ENCODE measurements at places on chromosomes 4 and X.

- peak; percentile 49 for DNase-seq
Measured at GRCh38 chrX:119488749-119489148, 20.5 kb downstream of the SLC25A5 start.

GRCh38 chrX:48573690-48574269, 504 bp upstream of the RBM3 start:
- no peak for DNase-seq

GRCh38 chrX:72273718-72274117, 3.3 kb downstream of the RPS4X start:
- no peak for DNase-seq

- DNase-seq, result no peak
Measured at GRCh38 chr4:173243917-173244658, 75.5 kb downstream of the GALNT7 start.

DNA sequence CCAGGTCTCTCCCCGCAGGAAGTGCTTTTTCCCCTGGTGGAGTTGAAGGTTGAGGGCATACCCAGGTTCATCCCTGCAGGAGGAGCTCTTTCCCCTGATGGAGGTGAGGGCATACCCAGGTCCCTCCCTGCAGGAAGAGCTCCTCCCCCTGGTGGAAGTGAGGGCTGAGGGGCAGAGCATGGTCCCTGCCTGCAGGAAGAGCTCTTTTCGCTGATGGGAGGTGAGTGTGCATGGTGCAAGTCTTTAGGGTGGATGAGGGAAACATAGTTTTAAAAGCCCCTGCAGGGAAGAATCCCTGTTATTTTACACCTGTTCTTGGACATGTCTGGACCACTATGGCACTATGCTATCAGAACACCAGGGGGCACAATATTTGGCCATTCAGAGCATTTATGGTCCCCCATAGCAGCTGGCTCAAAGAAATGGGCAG, 43.7 kb upstream of the PUDP start:
- DNase-seq, result no peak

DNA sequence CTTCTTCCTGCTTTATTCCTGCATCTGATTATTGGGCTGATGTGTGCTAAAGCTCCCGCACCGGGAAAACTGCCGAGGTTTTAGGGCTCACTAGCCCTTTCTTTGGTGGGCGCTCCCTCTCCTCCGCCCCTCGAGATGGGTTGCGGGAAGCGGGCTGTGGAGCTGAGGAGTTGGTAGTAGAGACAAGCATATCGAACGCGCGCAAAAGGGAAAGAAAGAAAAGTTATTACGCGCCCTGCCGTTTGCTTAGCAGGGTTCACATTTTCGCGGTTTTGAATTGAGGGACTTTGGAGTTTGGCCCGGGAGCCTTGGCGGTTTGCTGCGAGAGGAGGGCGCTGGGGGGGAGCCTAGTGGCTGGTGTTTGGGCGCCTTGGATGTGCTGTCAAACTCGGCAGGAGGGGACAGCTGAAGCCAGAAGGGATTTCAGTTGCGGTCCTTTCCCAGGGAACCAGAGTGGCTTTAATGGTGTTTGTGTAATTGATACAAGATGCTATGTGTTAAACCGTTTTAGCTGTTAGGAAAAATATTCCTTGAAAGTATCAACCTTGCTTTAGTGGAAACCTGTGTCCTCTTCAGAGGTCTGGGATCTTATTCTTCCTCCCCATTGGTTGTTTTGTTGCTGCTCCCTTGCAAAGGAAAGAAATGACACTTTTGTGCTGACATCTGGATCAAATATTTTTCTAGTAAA, 1.1 kb downstream of the GAB1 start:
- DNase-seq, result peak; percentile 59

GRCh38 chr4:3412257-3413020, 29.3 kb upstream of the HGFAC start:
- DNase-seq, result no peak

GRCh38 chr4:8315435-8316250, 46.1 kb downstream of the HTRA3 start:
- peak; percentile 79 for DNase-seq

- DNase-seq, result peak; percentile 10
Measured at GRCh38 chrX:118727686-118728339, 407 bp downstream of the IL13RA1 start.

GRCh38 chrX:150536455-150537116, 31.8 kb upstream of the MTM1 start:
- no peak for DNase-seq

GRCh38 chr4:145644699-145645098, 25.5 kb downstream of the MMAA start:
- DNase-seq, result no peak

GRCh38 chrX:102859550-102859871, 77.6 kb upstream of the RAB40AL start:
- no peak for DNase-seq

- peak; percentile 14 for DNase-seq
Measured at GRCh38 chr4:53365121-53365485, 758 bp downstream of the SCFD2 start.

- DNase-seq, result peak; percentile 5
Measured at GRCh38 chr4:113673450-113673849, 88.1 kb downstream of the CAMK2D start.

DNA sequence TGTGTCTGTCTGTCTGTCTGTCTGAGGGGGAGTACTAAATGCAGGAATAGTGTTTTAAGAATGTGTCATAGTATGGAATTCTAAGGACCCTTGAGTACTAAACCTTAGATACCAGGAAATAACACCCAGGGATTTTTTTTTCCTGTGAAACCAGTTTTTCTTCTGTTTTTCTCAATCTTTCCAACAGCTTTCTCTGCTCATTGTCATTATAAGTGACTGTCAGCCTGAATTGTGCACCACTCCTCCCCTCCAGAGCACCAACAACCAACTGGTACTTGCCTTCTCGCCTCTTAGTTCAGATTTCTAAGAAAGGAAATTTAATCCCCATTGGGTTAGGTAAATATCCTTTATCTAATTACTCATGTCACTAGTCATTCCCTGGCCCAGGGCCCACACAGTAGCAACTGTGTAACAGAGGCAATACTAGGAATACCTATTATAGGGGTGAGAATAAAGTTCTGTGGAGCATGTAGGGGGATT, 320.6 kb downstream of the ADGRL3 start:
- DNase-seq, result no peak

GRCh38 chr4:98710831-98711230, 52.4 kb upstream of the TSPAN5 start:
- no peak for DNase-seq

GRCh38 chr4:105662935-105663675, 45.4 kb downstream of the INTS12 start:
- no peak for DNase-seq

- no peak for DNase-seq
Measured at GRCh38 chr4:3248811-3249661, at the start of gene MSANTD1. TSS of gene MSANTD1 (plus strand) at chr4:3249159. CDS start at chr4:3249223, 64 bp downstream.

- no peak for DNase-seq
Measured at GRCh38 chr4:138217567-138217966, 24.6 kb downstream of the SLC7A11 start.

GRCh38 chr4:76449833-76450232, 14.8 kb downstream of the SHROOM3 start:
- no peak for DNase-seq

- peak; percentile 83 for DNase-seq
Measured at GRCh38 chr4:55546756-55547465, at the start of gene CLOCK. TSS of gene CLOCK (minus strand) at chr4:55546909. CDS start at chr4:55482785, 64,124 bp downstream.

- no peak for DNase-seq
Measured at GRCh38 chr4:55637272-55637820, 1.2 kb upstream of the NMU start.

- peak; percentile 94 for DNase-seq
Measured at GRCh38 chr4:73222466-73223257, 35.9 kb downstream of the ANKRD17 start.

DNA sequence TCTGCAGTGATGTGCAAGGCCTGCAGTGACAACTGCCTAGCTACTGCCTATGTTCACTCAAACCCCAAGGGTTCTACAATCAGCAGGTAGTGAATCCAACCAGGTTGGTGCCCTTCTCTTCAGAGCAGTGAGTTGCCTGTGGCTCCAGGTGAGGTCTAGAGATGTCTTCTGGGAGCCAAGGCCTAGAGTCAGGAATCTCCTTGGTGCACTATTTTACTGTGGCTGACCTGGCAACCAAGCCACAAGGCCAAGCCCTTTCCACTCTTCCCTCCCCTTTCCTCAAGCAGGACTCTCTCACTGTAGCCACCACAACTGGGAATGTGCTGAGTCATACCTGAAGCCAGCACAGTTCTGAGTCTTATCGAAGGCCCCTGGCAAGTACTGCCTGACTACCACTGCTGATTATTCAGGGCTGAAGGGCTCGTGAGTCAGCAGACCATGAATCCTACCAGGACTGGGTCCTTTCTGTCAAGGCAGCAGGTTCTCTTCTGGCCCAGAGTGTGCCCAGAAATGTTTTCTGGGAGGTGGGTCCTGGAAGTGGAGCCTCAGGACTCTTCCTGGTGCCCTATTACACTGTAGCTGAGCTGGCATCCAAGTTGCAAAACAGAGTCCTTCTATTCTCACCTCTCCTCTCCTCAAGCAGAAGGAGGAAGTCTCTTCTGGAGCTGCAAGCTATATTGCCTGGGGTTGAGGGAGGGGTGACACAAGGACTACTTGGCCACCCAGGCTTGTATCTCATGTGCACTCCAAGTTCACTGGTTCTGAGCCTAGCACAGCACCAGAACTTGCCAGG, 111.6 kb downstream of the BTC start:
- DNase-seq, result peak; percentile 95

- DNase-seq, result peak; percentile 20
Measured at GRCh38 chr4:145868637-145869409, 69.8 kb downstream of the ZNF827 start.

- no peak for DNase-seq
Measured at GRCh38 chrX:97344724-97345123, 461.0 kb downstream of the RPA4 start.

DNA sequence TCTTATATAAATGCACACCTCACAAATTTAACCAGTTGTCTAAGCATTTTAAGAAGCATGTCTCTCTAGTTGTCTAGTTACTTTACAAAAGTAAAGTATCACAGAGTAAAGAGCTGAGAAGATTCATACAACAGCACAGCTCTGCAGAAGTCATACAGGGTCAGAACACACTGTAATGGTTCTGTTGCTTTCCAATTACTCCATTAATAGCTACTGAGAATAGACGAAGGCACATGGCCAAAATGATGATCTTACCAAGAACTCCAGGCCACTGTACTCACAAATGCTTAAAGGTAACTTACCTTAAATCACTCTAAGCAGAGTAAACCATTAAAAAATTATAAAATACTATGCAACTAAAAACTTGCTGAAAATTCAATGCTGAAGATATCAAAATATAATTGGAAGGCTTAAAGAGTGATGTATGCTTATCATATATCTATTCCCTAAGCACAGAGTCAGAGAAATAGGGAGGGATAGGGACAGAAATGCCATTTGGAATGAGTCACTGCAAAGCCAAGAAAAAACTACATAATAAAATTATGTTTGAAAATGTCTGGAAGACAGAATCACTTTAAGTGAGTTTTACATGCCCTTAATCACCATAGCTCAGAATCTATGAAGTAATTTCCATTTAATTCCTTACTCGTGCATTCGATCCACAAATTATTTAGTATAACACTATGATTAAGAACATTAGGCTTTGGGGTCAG, 71.0 kb downstream of the DDX60L start:
- DNase-seq, result peak; percentile 7

DNA sequence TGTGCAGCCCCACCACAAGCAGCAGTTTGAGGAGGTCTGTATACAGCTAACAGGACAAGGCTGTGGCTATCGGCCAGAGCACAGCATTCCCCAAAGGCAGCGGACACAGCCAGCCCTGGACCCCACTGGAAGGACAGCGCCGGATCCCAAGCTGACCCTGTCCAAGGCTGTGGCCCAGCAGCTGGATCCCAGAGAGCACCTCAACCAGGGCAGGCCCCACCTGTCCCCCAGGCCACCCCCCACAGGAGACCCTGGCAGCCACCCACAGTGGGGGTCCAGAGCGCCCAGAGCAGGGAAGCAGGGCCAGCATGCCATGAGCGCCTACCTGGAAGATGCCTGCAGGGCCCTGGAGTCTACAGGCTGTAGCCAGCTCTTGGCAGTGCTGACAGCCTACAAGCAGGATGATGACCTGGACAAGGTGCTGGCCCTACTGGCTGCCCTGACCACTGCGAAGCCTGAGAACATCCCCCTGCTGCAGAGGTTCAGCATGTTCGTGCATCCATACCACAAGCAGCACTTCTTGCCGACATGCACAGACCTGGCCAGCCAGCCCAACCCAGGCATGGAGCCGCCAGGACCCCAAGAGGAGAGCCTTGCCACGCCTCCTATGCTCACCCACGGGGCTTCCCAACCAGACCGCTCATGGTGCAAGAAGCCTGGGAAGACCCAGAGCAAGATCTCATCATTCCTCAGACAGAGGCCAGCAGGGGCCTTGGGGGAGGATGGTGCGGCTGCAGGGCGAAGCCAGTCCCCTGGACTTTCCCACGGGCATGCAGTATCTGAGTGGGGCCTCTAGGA, 62.0 kb downstream of the ALPK1 start:
- DNase-seq, result no peak

- DNase-seq, result no peak
Measured at GRCh38 chrX:34961662-34962061, 19.1 kb downstream of the FAM47B start.

Measured in ACHN (cell line).